Endothelial cell (in vitro differentiated cells): ENCODE measurements at places on chromosomes 13 and 19. TPM values are rescaled to one million over a fixed set of nuclear protein-coding genes. Genes with fewer than 3 reads are reported as not detected.

- no peak for DNase-seq
Observed at GRCh38 chr13:75468098-75468497, 13.9 kb downstream of the TBC1D4 start.

GRCh38 chr13:54989418-54989817 lies 1960.8 kb downstream of the OLFM4 start:
- no peak for DNase-seq

GRCh38 chr19:13812544-13812943 lies 17.3 kb downstream of the ZSWIM4 start:
- no peak for DNase-seq

GRCh38 chr13:109567315-109567714 lies 219.1 kb downstream of the IRS2 start:
- no peak for DNase-seq

DNA sequence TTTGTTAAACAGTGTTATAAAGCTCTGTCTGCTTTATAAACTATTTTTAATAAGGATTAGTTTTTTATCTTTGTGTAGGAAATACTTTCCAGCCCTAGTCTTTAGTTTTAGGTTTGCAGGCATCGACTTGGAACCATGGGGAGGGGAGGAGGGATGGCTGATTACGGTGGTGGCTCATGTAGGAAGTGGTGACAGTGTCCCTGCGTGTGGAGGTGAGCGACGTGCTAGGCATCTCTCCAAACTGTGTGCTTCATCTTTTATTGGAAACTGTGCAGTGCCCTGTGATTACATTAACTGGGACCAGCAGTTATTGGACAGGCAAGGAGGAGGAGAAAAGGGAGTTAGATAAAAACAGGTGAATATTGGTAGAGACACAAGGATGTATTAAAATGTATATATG lies 203.8 kb downstream of the ATP8A2 start:
- no peak for DNase-seq

GRCh38 chr19:46297700-46298478 lies 1.0 kb downstream of the HIF3A start:
- no peak for DNase-seq

GRCh38 chr19:6730153-6730804 lies 7.1 kb downstream of the GPR108 start:
- DNase-seq, result no peak

- DNase-seq, result no peak
Observed at GRCh38 chr13:42751693-42752092, 29.7 kb upstream of the FAM216B start.

DNA sequence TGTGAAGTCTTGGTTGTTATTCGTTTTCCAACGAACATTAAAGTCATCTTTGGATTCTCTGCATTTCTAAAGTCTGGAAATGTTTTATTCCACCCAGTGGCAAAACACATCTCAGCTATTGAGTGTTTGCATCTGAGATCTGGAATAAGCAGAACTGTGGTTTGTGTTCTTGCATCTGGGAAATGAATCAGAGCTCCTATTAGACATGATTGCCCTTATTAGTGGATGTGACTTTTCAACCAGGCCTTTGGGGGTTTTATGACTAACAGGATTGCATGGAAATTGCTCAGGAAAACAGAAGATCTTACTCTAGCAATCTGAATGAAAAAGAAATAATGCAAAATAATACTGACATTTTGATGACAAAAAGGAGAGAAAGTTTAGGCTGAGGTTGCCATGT lies 488.8 kb downstream of the IRS2 start:
- no peak for DNase-seq

DNA sequence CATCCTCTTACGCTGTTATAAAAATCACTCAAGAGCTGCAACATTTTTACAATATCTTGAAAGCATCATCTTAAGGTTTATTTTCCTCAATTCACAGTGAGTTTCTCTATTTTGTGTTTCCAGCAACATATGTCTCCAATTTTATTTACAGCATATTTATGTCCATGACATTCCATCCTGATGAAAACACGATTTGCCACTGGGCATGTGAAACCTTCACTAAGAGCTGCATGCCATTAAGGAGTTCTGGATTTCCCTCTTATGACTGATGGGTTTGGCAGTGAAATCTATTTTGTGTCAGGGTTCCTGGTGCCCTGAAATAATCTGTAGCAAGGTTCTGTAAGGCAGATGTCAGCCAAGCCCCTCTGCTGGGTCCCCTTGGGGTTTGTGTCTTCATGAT lies 527.6 kb upstream of the KLF12 start:
- DNase-seq, result no peak

GRCh38 chr19:6011206-6011605 lies 33.3 kb upstream of the RANBP3 start:
- no peak for DNase-seq

DNA sequence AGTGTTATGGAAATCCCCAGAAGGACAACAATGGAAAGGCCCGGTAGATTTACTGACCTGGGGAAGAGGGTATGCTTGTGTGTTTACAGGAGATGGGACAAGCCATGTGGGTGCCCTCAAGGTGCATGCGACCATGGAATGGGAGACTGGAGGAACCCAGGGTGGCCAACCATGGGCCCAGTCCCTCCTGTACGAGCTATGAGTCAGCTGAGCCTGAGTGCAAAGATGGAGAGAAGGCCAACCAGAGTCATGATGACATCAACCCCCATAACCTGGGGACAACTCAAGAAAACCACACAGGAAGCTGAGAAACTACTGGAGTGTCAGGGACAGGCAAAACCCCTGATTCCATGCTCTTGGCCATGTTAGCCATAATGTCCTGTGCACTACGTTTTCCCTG lies 7.8 kb downstream of the ZNF350 start:
- no peak for DNase-seq

DNA sequence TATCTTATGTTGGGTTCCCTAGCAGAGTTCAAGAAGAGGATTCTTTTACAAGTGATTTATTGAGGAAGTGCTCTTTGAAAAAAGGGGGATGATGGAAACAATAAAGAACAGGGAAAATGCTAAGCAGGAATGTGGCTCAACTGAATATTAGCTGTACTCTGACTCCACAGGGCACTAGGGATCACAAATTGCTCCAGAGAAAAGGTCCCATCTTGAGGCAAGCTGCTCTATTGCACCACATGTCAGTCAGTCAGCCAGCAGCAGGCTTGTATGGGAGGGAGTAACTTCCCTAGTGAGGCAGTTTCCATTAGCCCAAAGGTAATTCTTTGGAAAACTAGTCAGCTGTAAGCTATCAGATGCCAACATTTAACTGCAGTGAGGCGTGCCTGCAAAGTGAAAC lies 73.3 kb upstream of the FNDC3A start:
- DNase-seq, result no peak

- peak; percentile 19 for DNase-seq
Observed at GRCh38 chr19:19110410-19111135, 27.7 kb downstream of the TMEM161A start.

GRCh38 chr19:7682175-7682855 lies 1.7 kb downstream of the TRAPPC5 start:
- DNase-seq, result no peak

DNA sequence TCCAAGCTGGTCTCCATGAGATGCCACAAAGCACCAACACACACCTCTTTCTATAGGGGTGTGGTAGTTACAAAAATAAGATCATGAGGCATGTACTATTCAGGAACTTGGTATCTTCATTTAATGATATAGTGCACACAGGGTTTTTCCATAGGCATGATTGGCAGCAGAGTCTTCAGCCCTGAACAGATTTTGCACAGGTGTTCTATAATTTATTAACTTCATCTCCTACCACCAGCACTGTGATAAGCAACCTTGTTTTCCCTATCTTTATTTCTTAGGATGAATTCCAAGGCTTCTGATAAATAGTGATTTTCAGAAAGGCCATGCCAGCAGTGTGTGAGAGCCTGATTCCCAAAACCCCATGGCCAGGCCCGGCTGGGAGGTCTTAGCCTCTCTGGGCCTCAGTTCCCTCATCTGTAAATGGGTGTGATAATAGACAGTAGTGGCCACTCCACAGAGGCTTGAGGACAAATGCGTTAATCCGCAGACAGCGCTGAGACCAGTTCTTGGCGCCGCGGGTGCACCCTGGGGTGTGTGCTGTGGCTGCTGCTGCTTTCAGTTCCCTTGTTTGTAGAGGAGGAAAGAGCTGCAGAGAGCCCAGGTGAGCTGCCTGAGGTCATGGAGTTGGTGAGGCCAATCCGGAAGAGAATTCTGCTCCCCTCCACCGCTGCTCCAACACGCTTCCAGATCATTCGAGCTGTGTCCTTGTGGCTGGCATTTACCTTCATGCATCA lies 33.1 kb downstream of the DHRS12 start:
- no peak for DNase-seq

The SIPA1L3 gene
- 29.6 TPM for total RNA-seq

The NPAS1 gene
- 1.0 TPM for total RNA-seq

The LGI4 gene
- total RNA-seq, result 0.10 TPM

The CBY2 gene
- total RNA-seq, result not detected
